ENCODE measurements at places on chromosomes 6 and 20. TPM values are rescaled to one million over a fixed set of nuclear protein-coding genes. Genes with fewer than 3 reads are reported as not detected.

DNA sequence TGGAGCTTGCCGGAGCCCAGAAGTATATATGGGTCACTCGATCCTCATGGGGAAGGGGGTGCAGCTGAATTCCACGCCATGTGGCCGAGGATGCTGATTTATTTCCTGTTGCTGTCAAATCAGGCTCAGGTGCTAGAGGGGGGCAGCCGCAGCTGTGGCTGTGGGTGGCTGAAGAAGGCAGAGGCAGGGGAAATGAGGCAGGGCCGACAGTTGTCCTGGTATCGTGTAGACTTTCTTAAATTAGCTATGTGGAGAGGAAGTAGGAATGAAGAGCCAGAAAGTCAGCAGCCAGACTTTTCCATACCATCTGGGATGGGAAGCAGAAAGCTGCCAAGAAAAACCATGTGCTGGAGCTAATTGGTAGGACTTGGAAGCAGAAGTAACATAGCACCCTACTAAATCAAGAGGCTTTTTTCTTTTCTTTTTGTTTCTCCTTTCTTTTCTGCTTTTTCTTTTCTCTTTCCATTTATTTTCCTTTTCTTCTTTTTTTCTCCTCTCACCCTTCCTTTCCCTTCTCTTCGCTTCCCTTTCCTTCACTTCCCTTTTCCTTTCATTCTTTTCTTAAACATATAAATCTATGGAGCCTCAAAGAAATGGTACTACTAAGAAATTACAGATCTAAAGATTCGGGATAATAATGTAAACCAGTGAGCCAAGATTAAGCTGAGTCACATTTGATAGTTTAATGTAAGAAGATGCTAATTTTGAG, 90.6 kb upstream of the CD83 start:
- DNase-seq = no peak
- H3K27ac ChIP-seq = no peak overlapping the region
- H3K36me3 ChIP-seq = no peaks in the 10 kb centered on the region
- peaks cover 4% of the 10 kb centered on the region for H3K4me1 ChIP-seq
- no peak overlapping the region for H3K4me3 ChIP-seq
- peaks cover 51% of the 10 kb centered on the region for H3K27me3 ChIP-seq

- peaks cover 11% of the 10 kb centered on the region for H3K4me1 ChIP-seq
- no peak for DNase-seq
- no peak overlapping the region for H3K4me3 ChIP-seq
- H3K27me3 ChIP-seq = peaks cover 8% of the 10 kb centered on the region
- H3K36me3 ChIP-seq = no peaks in the 10 kb centered on the region
These were observed 164.8 kb upstream of the GGTLC1 start for GRCh38 chr20:24153101-24154040.

- H3K27ac ChIP-seq = no peak overlapping the region
- H3K4me3 ChIP-seq = no peak overlapping the region
- H3K27me3 ChIP-seq = no peaks in the 10 kb centered on the region
- peaks cover 35% of the 10 kb centered on the region for H3K36me3 ChIP-seq
These were observed 24.2 kb downstream of the MYBL2 start for GRCh38 chr20:43690943-43691598.

GRCh38 chr6:124999105-124999764, 37.0 kb downstream of the RNF217 start:
- DNase-seq = no peak
- H3K27ac ChIP-seq = no peak overlapping the region
- H3K27me3 ChIP-seq = no peaks in the 10 kb centered on the region
- H3K36me3 ChIP-seq = no peaks in the 10 kb centered on the region
- no peaks in the 10 kb centered on the region for H3K4me1 ChIP-seq
- H3K4me3 ChIP-seq = no peak overlapping the region

- no peak for DNase-seq
- no peak overlapping the region for H3K27ac ChIP-seq
- H3K36me3 ChIP-seq = peaks cover 59% of the 10 kb centered on the region
- no peaks in the 10 kb centered on the region for H3K27me3 ChIP-seq
These were observed 40.3 kb downstream of the UQCC2 start for GRCh38 chr6:33670971-33671743.

- no peak overlapping the region for H3K27ac ChIP-seq
- H3K36me3 ChIP-seq = no peaks in the 10 kb centered on the region
- H3K27me3 ChIP-seq = no peaks in the 10 kb centered on the region
- H3K4me1 ChIP-seq = peaks cover 8% of the 10 kb centered on the region
These were observed 51.2 kb upstream of the MARCKS start for GRCh38 chr6:113805811-113806495.

DNA sequence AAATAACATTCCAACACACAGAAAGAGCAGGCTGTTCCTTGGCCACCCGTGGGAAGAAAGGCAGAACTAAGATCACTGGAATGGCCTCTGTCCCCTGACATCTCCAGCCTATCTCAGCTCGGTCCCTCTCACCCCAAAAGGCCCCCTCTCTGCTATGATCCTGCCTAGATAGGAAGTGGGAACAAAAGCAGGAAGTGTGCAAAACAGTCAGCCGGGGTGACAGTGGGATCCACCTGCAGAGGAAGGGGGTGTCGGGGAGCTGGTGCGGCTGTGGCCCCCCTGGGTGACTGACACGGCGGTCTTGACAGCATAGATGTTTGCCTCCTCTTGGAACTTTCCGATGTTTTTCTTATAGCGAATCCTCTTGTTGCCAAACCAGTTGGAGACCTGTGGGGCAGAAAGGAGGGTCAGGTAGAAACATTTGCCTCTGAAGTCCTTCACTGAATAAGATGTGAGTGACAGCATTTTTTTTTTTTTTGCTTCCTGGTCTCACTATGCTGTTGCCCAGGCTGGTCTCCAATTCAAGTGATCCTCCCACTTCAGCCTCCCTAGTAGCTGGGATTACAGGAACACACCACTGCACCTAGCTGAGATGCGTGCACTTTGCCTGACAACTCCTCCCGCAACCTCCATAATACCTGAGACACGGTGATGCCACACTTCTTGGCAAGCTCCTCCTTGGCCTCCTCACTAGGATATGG, 2.8 kb downstream of the PBX2 start:
- peaks cover 37% of the 10 kb centered on the region for H3K4me1 ChIP-seq
- no peaks in the 10 kb centered on the region for H3K27me3 ChIP-seq
- peak overlapping the region; percentile 80 for H3K27ac ChIP-seq
- DNase-seq = no peak
- H3K36me3 ChIP-seq = peaks cover 72% of the 10 kb centered on the region
- H3K4me3 ChIP-seq = peak overlapping the region; percentile 14

DNA sequence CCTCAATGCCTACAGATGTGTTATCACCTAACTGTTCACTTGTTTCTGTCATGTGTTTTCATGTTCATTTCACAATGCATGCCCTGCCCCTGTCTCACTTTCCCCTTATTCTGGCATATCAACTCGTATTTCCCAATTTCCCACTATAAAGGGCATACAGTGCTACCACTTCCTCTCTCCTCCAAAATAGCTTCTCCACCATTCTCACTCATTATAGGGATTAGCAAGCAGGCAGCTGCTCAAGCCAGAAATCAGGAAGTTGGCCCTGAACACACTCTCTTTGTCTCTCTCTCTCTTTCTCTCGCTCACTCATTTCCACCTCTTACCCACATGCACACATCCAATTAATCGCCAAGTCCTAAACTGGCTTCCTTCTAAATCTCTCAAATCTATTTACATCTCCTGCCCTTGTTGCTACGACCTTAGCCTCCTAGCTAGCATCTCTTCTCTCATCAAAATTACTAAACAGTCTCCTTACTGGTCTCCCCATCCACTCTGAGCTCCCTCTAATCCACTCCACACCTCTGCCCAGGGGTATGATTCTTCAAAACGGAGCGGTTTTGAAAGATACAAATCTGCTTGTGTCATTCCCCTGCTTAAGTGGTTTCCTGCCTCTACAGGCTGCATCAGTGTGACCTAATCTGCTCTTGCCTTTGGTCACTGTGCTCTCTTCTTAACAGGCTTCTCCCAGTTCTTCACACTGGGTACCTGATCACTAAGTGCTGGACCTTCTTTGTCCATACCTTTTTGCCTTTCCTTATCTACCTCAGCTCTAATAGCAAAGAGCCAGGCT, 196.2 kb downstream of the BTBD9 start:
- H3K4me1 ChIP-seq = peaks cover 13% of the 10 kb centered on the region
- H3K4me3 ChIP-seq = no peak overlapping the region
- H3K27me3 ChIP-seq = no peaks in the 10 kb centered on the region
- DNase-seq = peak; percentile 11
- peak overlapping the region; percentile 13 for H3K27ac ChIP-seq
- no peaks in the 10 kb centered on the region for H3K36me3 ChIP-seq

DNA sequence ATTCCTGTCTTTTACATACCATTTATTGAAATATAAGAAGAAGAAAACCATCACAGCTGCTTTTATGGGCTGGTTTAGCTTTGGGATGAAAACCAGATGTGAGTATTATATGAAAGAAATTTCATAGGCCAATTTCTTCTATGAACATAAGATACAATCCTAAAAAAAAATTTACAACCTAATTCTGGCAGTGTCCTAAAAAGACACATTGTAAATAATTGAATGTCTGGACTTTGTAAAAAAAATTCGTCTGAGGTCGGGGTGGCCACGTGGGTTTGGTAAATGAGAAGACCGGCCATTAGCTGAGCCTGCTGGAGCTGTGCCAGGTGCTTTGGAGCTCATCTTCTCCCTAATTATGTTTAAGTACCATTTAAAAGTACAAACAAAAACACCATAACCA, 26.8 kb downstream of the DACT2 start:
- DNase-seq = no peak
- no peak overlapping the region for H3K27ac ChIP-seq

DNA sequence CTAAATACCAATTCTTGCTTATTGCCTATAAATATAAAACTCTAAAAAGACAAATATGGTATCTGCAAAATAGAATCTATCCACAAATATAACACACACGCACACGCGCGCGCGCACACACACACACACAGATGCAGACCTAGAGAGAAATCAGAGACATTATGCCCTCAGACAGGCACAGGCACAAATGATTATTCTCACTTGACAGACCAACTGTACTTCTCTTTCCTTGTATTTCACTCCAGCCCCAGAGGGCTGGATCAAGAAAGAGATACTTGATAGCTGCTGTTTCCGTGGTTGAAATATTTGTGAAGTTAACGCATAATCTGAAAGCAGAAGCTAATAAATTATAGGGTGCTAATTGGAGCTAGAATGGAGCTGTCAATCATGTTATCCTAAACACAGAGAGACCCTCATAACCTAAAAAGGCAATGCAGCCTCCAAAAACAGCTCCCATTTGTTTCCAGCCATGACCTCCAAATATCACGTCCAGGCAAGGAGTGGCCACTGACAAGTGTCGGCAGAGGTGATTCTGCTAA, 11.5 kb downstream of the VGLL2 start:
- no peak for DNase-seq
- no peak overlapping the region for H3K27ac ChIP-seq
- no peak overlapping the region for H3K4me3 ChIP-seq
- peaks cover 39% of the 10 kb centered on the region for H3K27me3 ChIP-seq
- H3K36me3 ChIP-seq = no peaks in the 10 kb centered on the region

GRCh38 chr6:48069280-48069679, 41.7 kb downstream of the PTCHD4 start:
- no peak for DNase-seq
- no peaks in the 10 kb centered on the region for H3K36me3 ChIP-seq
- peaks cover 23% of the 10 kb centered on the region for H3K27me3 ChIP-seq
- no peak overlapping the region for H3K27ac ChIP-seq
- no peaks in the 10 kb centered on the region for H3K4me1 ChIP-seq

Gene GPR6
- total RNA-seq = not detected

DNA sequence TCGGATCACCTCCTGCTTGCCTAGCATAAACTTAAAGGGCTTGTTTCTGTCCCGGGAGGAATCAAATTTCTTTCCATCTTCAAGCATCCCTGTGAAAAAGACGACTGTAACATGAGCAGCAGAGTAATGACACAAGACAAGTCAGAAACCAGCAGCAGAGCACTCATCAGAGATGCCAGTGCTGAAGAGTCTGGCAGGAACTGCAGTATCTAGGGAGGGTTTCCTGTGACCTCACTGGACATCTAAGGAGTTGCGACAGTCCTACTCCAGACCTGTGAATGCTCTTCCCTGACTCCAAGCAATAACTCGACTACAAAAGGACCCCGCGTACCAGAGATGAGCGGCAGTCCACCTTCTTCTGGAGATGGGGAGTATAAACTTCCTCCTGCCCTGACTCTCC, 17.3 kb downstream of the FKBP1A start:
- H3K36me3 ChIP-seq = peaks cover 72% of the 10 kb centered on the region
- DNase-seq = no peak
- no peaks in the 10 kb centered on the region for H3K27me3 ChIP-seq
- no peak overlapping the region for H3K4me3 ChIP-seq
- H3K4me1 ChIP-seq = peaks cover 78% of the 10 kb centered on the region

GRCh38 chr6:84204011-84204410, 23.4 kb downstream of the CEP162 start:
- H3K27ac ChIP-seq = no peak overlapping the region
- no peaks in the 10 kb centered on the region for H3K27me3 ChIP-seq
- no peaks in the 10 kb centered on the region for H3K4me1 ChIP-seq
- peaks cover 16% of the 10 kb centered on the region for H3K36me3 ChIP-seq

Gene SAPCD1
- 16.4 TPM for total RNA-seq

DNA sequence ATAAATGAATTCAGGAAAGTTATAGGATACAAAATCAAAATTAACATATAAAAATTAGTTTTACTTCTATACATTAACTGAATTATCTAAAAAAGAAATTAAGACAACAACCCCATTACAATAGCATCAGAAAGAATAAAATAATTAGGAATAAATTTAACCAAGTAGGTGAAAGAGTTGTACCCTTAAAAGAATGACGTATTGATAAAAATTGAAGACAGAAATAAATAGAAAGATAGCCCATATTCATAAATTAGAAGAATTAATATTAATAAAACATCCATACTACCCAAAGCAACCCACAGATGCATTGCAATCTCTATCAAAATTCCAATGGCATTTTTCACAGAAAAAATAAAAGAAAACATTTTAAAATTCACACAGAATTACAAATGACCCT, 242.8 kb downstream of the MMUT start:
- DNase-seq = no peak
- no peaks in the 10 kb centered on the region for H3K27me3 ChIP-seq
- H3K36me3 ChIP-seq = no peaks in the 10 kb centered on the region
- no peak overlapping the region for H3K4me3 ChIP-seq
- H3K27ac ChIP-seq = no peak overlapping the region

Gene TAF11
- total RNA-seq = 34.0 TPM

DNA sequence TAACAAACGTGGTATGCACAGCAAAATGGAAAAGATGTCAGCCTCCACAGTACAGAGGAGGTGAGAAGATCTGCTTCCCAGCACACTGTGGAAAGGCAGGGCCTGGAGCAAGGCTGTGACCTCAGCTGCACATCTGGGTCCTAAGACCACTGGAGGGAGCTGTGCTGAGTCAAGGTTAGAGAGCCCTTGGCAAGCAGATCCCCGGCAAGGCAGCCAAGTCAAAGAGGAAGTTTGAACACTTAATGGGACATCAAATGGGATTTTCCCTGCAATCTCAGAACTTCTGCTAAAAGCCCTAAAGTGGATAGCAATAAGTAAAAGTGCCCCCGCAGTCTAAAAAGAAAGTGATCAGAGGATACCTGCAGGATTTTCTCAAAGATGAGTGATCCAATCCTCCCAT, 39.5 kb downstream of the UNC5CL start:
- no peaks in the 10 kb centered on the region for H3K4me1 ChIP-seq
- H3K4me3 ChIP-seq = no peak overlapping the region
- no peak overlapping the region for H3K27ac ChIP-seq
- H3K27me3 ChIP-seq = peaks cover 43% of the 10 kb centered on the region
- DNase-seq = no peak

Gene CST5
- not detected for total RNA-seq

GRCh38 chr20:37823296-37823980, 79.5 kb upstream of the VSTM2L start:
- DNase-seq = no peak
- H3K36me3 ChIP-seq = no peaks in the 10 kb centered on the region
- H3K27ac ChIP-seq = peak overlapping the region; percentile 34
- H3K27me3 ChIP-seq = no peaks in the 10 kb centered on the region

Gene OR2H2
- total RNA-seq = not detected

Gene MOXD1
- not detected for total RNA-seq

Gene ANGPT4
- total RNA-seq = not detected
